DMS79 (cell line): ENCODE measurements at places on chromosomes 11 and 22.

- no peak for DNase-seq
These were observed 2374.2 kb upstream of the RAG2 start for GRCh38 chr11:38972220-38972619.

- DNase-seq = no peak
These were observed 4.8 kb downstream of the PIM3 start for GRCh38 chr22:49965091-49966040.

GRCh38 chr11:94553938-94554337, 10.2 kb downstream of the FUT4 start:
- peak; percentile 62 for DNase-seq

- no peak for DNase-seq
These were observed 18.8 kb downstream of the CSNK1E start for GRCh38 chr22:38298312-38299005.

- DNase-seq = no peak
These were observed 42.0 kb downstream of the ME3 start for GRCh38 chr11:86630229-86630981.

DNA sequence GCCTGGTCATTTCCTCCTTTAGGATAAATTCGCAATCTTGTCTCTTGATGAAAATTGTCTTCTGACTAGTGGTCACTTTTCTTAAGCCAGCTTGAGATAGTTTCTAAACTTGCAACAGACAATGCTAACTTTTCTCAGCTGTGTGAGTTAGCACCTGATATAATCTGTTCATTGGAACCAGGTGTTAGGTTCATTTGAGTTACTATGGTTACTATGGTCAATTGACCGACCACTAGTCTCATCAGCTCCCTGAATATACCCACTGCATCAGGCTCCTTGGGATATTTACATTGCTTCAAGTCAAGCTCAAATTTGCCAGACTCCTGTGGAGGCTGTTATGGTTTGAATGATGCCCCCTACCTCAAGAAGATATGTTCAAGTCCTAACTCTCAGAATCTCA, 54.5 kb downstream of the SC5D start:
- no peak for DNase-seq

DNA sequence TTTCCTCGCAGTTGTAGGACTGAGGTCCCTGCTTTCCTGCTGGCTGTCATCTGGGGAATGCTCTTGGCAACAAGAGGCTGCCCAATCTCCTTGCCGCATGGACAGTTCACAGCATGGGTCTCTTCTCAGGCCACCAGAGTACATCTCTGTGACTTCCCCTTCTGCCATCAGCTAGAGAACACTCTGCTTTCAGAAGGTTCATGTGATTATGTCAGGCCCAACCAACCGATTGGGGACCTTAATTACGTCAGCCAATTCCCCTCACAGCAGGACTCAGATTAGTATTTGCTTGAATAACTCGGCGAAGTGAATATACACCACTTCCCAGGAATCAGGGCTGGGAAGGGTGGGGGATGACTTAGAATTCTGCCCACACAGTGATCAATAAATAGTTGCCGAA, 61.9 kb upstream of the CSNK2A3 start:
- DNase-seq = no peak

GRCh38 chr11:78100676-78101472, 21.2 kb upstream of the NDUFC2 start:
- DNase-seq = peak; percentile 91

DNA sequence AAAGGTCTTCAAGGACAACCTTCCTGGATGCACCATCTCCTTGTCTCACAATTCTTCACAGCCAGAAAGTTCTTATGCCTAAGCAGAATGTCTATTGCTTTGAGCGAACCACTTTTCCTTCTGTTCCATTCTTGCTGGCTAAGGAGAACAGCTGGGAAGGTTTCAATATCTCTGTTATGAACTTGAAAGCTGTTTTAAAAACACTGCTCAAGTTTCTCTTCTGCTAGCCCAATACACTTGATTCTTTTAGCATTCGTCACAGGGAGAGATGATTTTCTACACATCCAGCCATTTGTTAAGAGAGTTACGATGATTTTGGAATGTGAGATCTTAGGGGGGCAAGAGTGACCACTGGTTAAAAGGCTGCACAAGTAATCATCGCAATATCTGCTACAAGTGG, 249.3 kb downstream of the KIRREL3 start:
- no peak for DNase-seq

DNA sequence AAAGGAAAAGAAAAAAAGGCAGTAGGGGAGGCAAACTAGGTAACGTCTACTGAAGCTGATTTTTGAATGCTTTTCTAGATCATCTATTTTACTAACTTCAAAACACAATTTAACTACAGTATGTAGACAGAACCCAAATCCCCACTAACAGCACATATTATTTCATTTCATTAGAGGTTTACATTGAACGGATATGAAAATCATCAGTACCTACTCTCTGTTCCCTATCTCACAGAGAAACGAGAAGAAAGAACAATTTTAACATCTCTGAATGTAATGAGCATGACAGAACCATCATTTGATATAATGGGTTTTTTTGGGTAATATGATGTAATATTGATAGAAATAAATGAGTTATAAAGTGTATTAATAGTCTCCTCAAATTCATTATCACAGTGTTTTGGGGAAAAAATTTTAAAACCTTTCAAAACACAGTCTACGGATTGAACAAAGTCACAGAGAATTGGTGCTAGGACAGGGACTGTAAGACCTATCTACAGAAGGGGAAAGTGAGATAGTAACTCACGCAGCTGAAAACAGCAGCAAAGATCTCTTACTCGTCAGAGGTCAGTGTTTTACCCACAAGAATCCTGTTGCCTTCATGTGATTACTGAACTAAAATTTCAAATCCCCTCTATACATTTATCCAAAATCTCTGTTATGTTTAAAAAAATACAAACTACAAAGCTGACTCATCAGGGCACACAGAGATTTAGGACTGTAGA, 77.3 kb downstream of the ZBTB44 start:
- no peak for DNase-seq

- no peak for DNase-seq
These were observed 4.0 kb downstream of the CCDC88B start for GRCh38 chr11:64343767-64344559.

DNA sequence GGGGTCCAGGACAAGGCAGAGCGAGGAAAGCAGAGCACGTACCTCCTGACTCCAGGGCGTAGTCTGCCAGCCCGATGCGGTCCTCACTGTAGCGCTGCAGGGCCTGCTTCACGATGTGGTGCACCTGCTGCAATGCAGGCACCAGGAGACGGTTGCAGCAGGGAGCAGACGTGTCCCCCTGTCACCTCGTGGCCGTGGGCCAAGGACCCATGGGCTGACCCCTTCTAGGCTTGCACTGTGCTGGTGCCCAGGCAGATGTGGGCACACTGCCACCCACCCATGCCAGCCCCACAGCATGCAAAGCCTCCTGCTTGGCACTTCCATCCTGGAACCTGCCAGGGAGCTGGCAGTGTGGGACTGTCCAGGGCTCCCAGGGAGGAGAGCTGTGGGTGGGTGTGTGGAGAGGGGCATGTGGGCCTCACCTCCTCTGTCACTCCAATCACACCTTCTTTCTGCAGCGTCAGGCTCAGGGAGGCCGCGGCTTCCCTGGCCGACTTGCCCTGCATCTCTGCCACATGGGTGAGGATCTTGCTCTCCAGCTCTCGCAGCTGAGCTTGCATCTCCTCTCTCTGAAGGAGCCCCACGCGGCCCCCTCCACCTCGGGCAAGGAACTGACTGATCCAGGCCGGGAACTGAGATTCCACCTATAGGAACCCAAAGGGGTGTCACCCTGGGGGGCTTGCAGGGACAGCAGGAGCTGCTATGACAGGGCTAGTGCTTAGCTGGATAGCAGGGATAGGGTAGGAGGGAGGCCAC, 16.3 kb downstream of the SUN2 start:
- DNase-seq = no peak

DNA sequence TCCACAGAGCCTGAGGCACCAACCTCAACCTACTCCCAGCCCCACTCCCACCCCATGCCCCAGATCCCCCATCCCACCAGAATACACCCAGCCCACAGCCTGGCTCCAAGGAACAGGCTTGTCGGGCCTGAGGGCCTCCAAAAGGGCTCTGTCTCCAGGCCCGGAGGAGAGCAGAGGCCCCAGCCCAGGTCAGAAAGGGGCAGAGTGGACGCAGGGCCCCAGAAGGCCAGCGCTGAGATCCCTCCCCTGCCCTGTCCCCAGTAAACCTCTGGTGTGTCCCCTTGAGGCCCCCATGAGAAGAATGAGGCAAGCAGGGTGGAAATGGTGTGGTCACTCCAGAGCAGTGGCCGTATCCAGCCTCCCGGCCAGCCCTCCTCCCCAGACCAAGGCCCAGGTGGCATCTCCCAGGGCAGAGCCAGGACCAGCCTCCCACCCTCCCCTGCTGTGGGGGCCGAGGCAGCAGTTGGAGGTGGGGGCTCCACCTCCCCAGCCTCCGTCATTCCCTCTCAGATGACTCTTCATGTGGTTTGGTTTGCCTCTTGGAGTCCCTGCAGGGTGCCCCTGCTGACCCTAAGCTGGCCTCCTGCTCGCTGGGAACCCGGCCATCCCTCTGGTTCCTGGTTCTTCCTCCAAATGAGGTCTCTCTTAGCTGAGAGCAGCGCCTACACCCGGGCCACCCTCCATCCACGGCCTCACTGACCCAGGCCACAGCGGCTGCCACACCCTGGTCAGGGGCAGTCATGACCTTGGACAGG, 195.0 kb downstream of the IGLL1 start:
- no peak for DNase-seq

GRCh38 chr22:33812360-33812977, 107.8 kb downstream of the LARGE1 start:
- no peak for DNase-seq

DNA sequence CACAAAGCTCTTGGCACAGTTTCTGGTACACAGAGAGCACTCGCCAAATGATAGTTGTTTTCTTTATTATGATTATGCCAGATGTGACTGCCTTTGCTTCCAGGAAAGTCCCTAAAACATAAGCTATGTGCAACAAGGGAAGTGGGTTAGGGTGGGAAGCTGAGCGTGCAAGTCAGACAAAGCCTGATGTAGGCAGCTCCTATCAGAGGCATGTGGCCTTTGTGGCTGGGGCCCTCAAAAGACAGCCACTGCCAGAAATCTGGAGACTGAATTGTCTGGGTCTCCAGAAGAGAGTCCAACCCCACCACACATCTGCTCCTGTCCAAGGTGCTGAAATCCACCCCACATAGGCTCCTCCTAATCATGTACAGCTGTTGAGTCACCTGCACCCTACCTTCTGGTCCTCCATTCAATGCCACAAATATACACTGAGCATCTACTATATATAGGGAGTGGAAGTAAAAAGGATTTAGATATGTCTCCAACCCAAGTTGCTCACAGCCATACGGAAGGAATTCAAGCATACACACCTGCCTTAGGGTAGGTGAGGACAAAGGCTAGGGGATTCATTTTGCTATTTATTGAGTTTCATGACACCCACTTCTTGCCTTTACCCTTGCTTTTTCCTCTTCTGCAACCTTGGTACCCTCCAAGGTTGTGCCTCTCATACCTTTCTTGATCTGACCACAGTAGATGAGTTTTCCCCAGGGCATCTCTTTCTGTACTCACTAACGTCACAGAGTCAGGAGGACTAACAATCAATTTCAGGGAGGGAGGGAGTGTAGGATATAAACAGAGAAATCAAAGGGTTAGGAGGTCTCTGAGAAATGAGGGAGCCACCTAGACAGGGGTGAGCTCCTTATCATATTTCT, 12.4 kb downstream of the SEC14L3 start:
- no peak for DNase-seq

GRCh38 chr11:117412176-117412575, 84.5 kb downstream of the CEP164 start:
- DNase-seq = no peak

DNA sequence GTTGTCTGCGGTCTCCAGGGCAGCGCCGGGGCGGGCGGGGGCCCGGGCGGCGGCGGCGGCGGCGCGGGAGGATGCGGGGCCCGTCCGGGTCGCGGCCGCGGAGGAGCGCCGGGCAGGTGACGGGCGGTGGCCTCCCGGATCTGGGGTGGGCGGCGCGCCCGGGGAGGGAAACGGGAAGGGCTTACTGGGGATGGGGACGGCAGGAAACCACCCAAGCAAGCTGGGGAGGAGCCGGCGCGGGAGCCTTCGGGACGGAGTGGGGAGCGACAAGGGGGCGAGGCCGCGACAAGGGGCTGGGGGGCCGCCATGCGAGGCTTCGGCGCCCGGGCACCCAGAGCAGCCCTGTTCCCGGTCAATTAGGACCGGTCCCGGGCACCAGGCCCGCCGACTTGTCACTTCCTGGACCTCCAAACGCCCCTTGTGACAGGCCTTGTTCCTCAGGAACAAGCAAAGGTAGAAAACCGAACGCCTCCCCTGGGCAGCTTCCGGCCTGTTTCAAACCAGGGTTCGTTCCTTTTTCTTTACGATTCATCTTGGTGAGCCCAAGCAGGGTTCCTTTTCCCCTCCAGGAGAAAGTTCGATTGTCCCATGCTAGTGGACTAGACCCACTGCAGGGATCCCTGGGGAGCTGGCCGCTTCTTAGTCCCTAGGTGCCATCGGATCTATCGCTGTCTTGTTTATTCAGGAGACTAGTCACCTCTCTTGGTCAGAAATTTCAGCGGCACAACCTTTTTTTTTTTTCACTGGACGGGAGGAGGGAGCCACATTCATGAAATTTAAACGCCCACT, 492 bp downstream of the JHY start:
- DNase-seq = peak; percentile 62

DNA sequence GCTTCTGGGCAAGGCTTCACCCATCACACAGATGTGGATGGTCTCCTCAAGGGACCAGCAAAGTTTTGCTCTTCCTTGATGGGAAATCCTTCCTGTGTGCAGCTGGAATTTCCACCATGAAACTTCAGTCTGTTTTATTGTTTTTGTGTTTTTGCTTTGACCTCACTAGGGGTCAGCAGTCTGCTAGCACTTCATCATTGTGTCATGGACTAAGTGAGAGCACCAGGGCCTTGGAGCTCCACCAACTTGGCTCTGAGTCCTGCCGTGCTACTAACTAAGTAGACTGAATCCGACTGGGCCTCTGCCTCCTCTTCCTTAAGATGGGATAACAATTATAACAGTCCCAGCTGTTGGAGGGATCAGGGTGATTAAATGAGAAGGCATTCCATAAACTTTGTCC, 305.8 kb upstream of the NCAM1 start:
- no peak for DNase-seq

DNA sequence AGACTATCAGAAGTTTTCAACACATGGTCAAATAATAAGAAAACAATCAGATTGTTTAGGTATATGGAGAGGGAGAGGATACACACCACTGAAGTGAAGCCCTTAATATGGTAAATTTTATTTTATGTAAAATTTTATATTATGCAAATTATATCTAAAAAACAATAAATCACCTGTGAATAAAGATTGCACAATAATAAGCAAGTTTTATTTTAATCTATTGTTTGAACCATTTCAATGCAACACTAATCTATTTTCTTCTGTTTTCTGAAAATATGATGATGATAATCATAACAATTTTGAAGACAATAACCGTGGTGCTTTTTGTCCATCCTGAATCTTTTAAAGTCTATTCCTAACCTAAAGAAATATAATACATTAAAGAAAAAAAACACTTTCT, 1473.5 kb upstream of the TENM4 start:
- DNase-seq = no peak
